IMR-90 (cell line): ENCODE measurements at places on chromosomes 11 and 22. TPM values are rescaled to one million over a fixed set of nuclear protein-coding genes. Genes with fewer than 3 reads are reported as not detected.

The OTUB1 gene
- 53.6 and 69.0 TPM in 2 replicates for total RNA-seq

The CHRM1 gene
- total RNA-seq, result not detected in 2 replicates

The TRIM51 gene
- not detected in 2 replicates for total RNA-seq

GRCh38 chr22:48315439-48316256 is 1512.0 kb downstream of the BRD1 start:
- DNase-seq, result no peak
- no peak overlapping the region for H3K27ac ChIP-seq
- no peaks in the 10 kb centered on the region for H3K36me3 ChIP-seq
- H3K4me1 ChIP-seq, result no peaks in the 10 kb centered on the region
- H3K27me3 ChIP-seq, result no peaks in the 10 kb centered on the region

The NCR3LG1 gene
- 3.9 and 4.1 TPM in 2 replicates for total RNA-seq

DNA sequence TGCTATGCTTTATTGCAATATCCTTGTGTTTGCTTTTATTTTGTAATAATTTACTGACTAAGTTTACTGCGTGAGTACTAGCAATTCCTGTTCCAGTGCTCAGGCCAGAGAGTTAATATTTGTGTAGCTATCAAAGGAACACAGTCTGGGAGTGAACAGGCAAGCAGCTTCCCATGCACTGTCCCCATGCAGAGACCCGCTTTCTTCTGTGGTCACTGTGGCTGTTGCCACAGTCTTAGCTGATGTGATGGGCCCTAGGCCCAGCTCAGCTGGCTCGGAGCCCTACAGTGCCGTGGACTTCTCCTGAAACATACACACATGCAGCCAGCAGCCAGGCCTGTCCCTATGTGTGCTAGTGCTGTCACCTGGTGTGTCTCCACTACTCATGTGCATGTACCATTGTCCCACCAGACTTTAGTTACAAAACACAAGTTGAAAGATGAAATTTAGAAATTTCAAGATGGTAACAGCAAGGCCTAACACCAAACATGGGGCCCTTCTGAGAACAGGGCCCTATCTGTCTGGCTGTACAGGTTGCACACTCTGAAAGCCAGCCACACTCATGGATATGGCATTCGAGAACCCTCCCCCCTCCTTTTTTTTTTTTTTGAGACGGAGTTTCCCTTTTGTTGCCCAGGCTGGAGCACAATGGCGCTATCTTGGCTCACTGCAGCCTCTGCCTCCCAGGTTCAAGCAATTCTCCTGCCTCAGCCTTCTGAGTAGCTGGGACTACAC is 12.3 kb upstream of the SCUBE2 start:
- no peak for DNase-seq
- no peaks in the 10 kb centered on the region for H3K4me1 ChIP-seq
- no peak overlapping the region for H3K27ac ChIP-seq
- H3K36me3 ChIP-seq, result no peaks in the 10 kb centered on the region

DNA sequence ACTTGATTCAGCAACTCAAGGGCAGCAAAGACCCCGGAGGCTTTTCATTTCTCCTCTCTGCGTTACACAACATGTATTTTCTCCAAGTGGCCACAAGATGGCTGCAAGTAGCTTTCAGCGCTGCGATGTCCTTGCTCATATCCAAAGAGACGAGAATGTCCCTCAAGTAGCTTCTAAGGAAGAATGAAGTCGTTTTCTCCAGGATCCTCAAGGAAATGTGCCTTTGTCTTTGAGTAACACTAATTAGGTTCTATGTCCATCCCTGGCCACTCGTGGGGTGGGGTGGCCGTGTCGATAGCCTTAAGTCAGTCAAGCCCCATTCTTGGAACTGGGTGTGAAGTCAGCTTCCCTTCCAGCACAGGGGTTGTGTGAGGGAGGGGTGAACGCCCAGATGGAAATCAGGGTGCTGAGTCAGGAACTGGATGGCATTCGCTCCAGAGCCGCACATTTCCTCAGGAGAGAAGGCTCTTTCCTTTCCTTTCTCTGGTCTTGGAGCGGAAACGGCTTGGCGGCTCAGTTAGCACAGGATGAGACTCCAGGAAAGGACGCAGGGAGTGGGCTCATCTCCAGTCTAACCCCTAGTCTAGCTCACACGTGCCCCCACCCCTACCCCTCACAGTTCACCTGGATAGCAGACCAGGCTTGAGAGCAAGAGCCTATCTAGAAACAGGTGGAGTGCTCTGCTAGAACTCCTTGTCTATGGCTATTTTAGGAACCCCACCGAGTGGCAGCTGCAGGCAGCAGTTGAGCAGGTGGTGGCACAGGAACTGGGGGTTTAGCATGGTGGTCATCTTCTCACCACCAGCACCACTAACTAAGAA is 44.3 kb downstream of the NNMT start:
- no peaks in the 10 kb centered on the region; the same call in 1 of the 2 replicates for H3K27me3 ChIP-seq
- H3K36me3 ChIP-seq, result no peaks in the 10 kb centered on the region
- H3K27ac ChIP-seq, result no peak overlapping the region
- H3K4me3 ChIP-seq, result no peak overlapping the region

- H3K27me3 ChIP-seq, result no peaks in the 10 kb centered on the region
- DNase-seq, result no peak
- H3K4me3 ChIP-seq, result no peak overlapping the region
- peaks cover 9% of the 10 kb centered on the region; the same call in 1 of the 2 replicates for H3K4me1 ChIP-seq
- H3K36me3 ChIP-seq, result peaks cover 35% of the 10 kb centered on the region
These were observed 4.3 kb downstream of the ZFTA start for GRCh38 chr11:63764340-63764678.

- no peak overlapping the region for H3K4me3 ChIP-seq
- peaks cover 4% of the 10 kb centered on the region; the same call in 1 of the 2 replicates for H3K36me3 ChIP-seq
- peaks cover 21% of the 10 kb centered on the region for H3K4me1 ChIP-seq
- H3K27me3 ChIP-seq, result no peaks in the 10 kb centered on the region
These were observed 70.8 kb downstream of the BLID start for GRCh38 chr11:122045181-122045586.

The LIF gene
- 79.4 and 130 TPM in 2 replicates for total RNA-seq

The OR2D2 gene
- 0.28 and 0.36 TPM in 2 replicates for total RNA-seq

GRCh38 chr11:93741882-93742226 is 382 bp downstream of the C11orf54 start:
- peak overlapping the region; percentile 70 for H3K4me3 ChIP-seq
- peak overlapping the region; percentile 87 for H3K27ac ChIP-seq
- peak; percentile 68 for DNase-seq
- peaks cover 24% of the 10 kb centered on the region for H3K36me3 ChIP-seq

- no peak overlapping the region for H3K27ac ChIP-seq
- no peaks in the 10 kb centered on the region for H3K36me3 ChIP-seq
- peaks cover 4% of the 10 kb centered on the region; the same call in 1 of the 2 replicates for H3K27me3 ChIP-seq
- no peaks in the 10 kb centered on the region for H3K4me1 ChIP-seq
- DNase-seq, result no peak
These were observed 35.0 kb upstream of the BMAL1 start for GRCh38 chr11:13242564-13242963.

The CXCR5 gene
- total RNA-seq, result not detected in 2 replicates

The SERPIND1 gene
- not detected in 2 replicates for total RNA-seq

- H3K4me1 ChIP-seq, result no peaks in the 10 kb centered on the region
- H3K4me3 ChIP-seq, result peak overlapping the region; percentile 68
- no peaks in the 10 kb centered on the region for H3K36me3 ChIP-seq
- H3K27me3 ChIP-seq, result no peaks in the 10 kb centered on the region
These were observed 794 bp upstream of the EMSY start for GRCh38 chr11:76444065-76444383.

DNA sequence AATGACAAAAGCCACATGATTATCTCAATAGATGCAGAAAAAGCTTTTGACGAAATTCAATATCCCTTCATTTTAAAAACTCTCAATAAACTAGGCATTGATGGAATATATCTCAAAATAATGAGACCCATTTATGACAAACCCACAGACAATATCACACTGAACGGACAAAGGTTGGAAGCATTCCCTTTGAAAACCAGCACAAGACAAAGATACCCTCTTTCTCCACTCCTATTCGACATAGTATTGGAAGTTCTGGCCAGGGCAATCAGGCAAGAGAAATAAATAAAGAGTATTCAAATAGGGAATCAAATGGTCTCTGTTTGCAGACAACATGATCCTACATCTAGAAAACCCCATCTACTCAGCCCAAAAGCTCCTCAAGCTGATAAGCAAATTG is 52.0 kb downstream of the CASP12 start:
- H3K27ac ChIP-seq, result no peak overlapping the region
- no peaks in the 10 kb centered on the region for H3K4me1 ChIP-seq
- H3K27me3 ChIP-seq, result no peaks in the 10 kb centered on the region
- no peaks in the 10 kb centered on the region for H3K36me3 ChIP-seq
- no peak overlapping the region for H3K4me3 ChIP-seq
- no peak for DNase-seq

DNA sequence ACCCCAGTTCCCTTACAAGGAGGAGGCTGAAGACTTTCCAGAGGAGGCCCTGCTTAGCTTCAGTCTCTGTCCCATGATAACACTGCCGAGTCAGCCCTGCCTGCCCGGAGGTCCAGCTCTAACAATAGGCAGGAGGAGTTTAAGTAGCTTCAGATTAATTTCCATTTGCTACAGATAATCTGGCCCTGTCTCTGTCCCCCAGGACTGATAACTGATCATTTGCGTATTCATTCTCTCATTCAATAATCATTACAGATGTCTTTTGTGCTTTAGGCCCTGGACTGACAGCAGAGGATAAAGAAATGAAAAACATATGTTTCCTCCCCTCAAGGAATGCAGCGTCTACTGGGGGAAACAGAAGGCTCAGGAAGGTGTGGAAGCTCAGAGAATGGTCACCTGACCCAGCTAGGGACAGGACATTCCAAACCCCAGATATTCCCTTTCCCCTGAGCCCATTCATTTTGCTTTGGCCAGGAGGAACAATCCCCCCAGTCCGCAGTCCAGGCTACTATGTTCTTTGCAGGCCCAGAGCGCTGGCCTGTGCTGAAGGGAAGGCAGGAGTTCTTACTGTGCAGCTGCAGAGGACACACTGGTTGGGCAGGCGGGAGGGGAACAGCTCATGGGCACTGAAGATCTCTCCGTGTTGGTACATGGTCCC is 20.8 kb downstream of the CHRDL2 start:
- H3K27ac ChIP-seq, result peak overlapping the region; percentile 30; the same call in 1 of the 2 replicates
- no peaks in the 10 kb centered on the region for H3K27me3 ChIP-seq
- H3K36me3 ChIP-seq, result no peaks in the 10 kb centered on the region
- H3K4me3 ChIP-seq, result no peak overlapping the region
- DNase-seq, result peak; percentile 46

GRCh38 chr11:19929655-19930054 is 217.0 kb downstream of the NAV2 start:
- no peak overlapping the region for H3K27ac ChIP-seq
- H3K4me3 ChIP-seq, result no peak overlapping the region
- H3K4me1 ChIP-seq, result peaks cover 10% of the 10 kb centered on the region
- DNase-seq, result peak; percentile 63

DNA sequence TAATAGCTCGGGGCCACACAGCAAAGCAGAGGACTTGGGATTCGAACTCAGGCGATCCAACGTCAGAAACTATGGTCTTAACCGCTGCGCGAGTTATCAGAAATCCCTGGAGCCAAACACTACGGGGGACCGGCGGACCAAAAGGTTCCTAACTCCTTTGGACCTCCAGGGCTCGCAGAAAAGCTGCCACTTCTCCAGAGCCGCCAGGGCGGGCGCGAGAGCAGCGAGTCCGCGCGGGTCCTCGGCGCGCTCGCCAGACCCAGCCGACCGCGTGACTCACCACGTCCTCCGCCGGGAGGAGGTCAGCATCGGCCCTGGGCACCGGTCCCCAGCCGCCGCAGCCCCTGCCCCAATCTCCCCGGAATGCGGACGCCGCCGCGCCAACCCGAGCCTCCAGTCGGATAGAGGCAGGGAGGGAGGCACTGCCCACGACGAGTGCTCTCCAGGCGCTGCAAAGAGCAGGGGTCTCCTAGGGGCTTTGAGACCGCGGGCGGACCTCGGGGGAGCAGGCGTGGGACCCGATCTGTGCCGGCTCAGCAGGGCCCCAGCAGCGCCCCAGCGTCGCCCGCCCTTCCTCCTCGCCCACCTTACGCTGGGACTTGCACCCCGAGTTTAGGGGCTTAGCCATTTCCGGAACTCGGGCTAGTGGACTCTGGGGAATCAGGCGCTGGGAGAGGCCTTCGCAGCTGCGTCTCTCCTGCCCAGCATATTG is 6.2 kb upstream of the ALX4 start:
- no peaks in the 10 kb centered on the region; the same call in 1 of the 2 replicates for H3K4me1 ChIP-seq
- H3K4me3 ChIP-seq, result no peak overlapping the region
- no peak overlapping the region for H3K27ac ChIP-seq
- H3K36me3 ChIP-seq, result no peaks in the 10 kb centered on the region
- peak; percentile 22 for DNase-seq
- H3K27me3 ChIP-seq, result peaks cover 94% of the 10 kb centered on the region

The C22orf42 gene
- total RNA-seq, result not detected in 2 replicates

DNA sequence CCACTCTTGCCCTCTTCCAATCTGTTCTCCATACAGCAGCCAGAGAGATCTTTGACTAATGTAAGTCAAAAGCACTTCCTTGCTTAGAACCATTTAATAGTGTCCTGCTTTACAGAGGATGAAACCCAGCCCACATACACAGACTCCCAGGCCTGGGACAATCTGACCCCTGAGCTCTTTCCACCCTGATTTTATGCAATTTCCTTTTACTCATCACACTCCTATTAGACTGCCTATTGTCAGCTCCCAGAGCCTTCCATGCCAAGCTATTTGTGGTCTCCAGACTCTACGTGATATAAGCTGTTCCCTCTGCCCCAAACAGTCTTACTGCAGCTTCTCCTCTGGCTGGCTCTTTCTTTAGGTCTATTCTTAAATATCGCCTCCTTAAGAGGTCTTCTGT is 28.1 kb downstream of the ME3 start:
- no peaks in the 10 kb centered on the region for H3K27me3 ChIP-seq
- no peak overlapping the region for H3K4me3 ChIP-seq
- H3K27ac ChIP-seq, result no peak overlapping the region
- DNase-seq, result peak; percentile 75

DNA sequence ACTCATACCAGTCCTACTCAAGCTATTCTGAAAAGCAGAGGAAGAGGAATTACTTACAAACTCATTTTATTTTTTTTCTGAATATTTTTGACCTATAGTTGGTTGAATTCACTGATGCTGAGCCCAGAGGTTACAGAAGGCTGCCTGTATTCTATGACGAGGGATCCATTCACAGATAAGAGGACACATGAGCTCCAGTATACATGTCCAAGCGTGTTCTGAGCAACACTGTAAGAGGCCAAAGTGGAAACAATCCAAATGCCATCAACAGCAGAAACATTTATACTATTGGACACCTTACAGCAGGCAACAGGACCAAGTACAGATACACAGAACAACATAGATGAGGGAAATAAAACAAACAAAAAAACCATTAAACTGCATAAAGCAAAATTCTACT is 10.3 kb downstream of the KDM4E start:
- H3K27me3 ChIP-seq, result peaks cover 12% of the 10 kb centered on the region
- DNase-seq, result no peak
- no peaks in the 10 kb centered on the region for H3K4me1 ChIP-seq
- H3K36me3 ChIP-seq, result no peaks in the 10 kb centered on the region
- H3K4me3 ChIP-seq, result no peak overlapping the region
- H3K27ac ChIP-seq, result no peak overlapping the region

GRCh38 chr22:17972385-17973191 is 51.8 kb downstream of the MICAL3 start:
- peak overlapping the region; percentile 88 for H3K27ac ChIP-seq
- H3K4me3 ChIP-seq, result no peak overlapping the region
- DNase-seq, result peak; percentile 85
- no peaks in the 10 kb centered on the region for H3K27me3 ChIP-seq
- peaks cover 41% of the 10 kb centered on the region for H3K4me1 ChIP-seq

The FAM227A gene
- total RNA-seq, result 1.1 and 1.3 TPM in 2 replicates

GRCh38 chr22:19818324-19819207 is 36.1 kb downstream of the GNB1L start:
- H3K4me1 ChIP-seq, result no peaks in the 10 kb centered on the region
- no peaks in the 10 kb centered on the region for H3K36me3 ChIP-seq
- H3K27me3 ChIP-seq, result no peaks in the 10 kb centered on the region
- H3K4me3 ChIP-seq, result no peak overlapping the region
- H3K27ac ChIP-seq, result no peak overlapping the region

GRCh38 chr11:41119484-41119883 is 340.0 kb downstream of the LRRC4C start:
- no peak overlapping the region for H3K4me3 ChIP-seq
- H3K27ac ChIP-seq, result no peak overlapping the region
- DNase-seq, result no peak
- no peaks in the 10 kb centered on the region for H3K27me3 ChIP-seq
- H3K36me3 ChIP-seq, result no peaks in the 10 kb centered on the region
